ENCODE measurements at places on chromosomes 7 and 10. TPM values are rescaled to one million over a fixed set of nuclear protein-coding genes. Genes with fewer than 3 reads are reported as not detected.
A peak's percentile ranks its signal among the peaks of the same experiment; 100 is the strongest.

The REEP3 gene
- polyA plus RNA-seq: 12.4 TPM

The DLX6 gene
- polyA plus RNA-seq: not detected

The OGDHL gene
- 0.26 TPM for polyA plus RNA-seq

The SPAG6 gene
- 6.5 TPM for polyA plus RNA-seq

The MSMB gene
- not detected for polyA plus RNA-seq

The TWIST1 gene
- polyA plus RNA-seq: 5.6 TPM

The GSTO2 gene
- polyA plus RNA-seq: 1.1 TPM

The ELAPOR2 gene
- polyA plus RNA-seq: 6.4 TPM

The AP3M1 gene
- polyA plus RNA-seq: 36.6 TPM

The STOX1 gene
- polyA plus RNA-seq: 2.3 TPM

The FZD1 gene
- polyA plus RNA-seq: 11.8 TPM

The CPA4 gene
- polyA plus RNA-seq: 1.9 TPM

DNA sequence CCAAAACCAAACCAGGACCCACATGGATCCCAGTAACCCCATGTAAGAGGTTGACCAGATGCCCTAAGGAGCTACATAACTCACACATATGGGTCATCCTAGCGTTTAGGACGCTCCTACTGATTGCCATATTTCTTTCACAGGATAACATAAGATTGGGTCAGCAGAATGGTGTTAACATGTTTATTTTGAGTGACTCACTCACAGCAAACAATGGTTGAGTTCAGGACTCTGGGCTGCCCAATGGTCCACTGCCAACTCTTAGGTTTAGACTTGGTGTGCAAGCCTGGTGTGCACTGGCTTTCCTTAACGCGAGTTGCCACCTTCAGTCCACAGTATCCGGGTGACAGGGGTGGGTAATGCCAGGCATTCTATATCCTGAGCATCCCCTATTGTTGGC is 211.5 kb downstream of the GPAM start:
- DNase-seq: no peak

DNA sequence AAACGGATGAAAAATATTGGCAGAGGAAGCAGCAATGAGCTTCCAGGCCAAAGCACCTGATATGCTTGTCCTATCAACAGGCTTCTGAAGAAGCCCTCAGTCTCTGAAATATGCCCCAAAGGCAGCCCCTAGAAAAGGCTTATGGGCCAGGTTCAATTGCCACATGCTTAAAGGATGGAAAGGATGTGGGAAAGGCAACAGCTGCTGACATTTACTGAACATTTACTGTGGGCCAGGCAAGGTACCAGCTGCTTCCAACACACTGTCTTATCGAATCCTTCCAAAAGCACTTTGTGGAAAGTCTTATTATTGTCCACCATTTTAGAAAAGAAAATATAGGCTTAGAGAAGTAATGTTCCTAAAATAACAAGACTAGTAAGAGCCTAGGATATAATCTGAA is 56.5 kb downstream of the DOCK4 start:
- DNase-seq: no peak

DNA sequence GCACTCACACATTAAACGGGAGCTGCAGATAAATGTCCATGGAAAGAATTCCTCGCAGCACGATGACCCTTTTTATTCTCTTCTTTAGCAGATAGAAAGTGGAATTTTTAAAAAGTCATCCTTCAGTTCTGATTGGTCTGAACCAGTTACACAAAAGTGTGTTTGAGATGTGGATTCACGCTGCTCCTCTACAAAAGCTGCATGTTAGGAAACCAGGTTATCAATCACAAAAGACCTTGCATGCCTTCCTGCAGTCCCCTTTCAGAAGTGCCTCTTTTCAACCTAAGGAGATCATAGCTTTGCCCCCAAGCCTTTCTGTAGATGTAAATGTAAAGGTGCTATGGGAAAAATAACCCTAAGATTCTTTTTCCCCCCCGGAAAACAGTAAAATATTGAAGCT is 299.7 kb downstream of the PLXDC2 start:
- DNase-seq: no peak

- DNase-seq: no peak
These were observed 10.6 kb upstream of the GIMAP4 start for GRCh38 chr7:150556521-150557138.

DNA sequence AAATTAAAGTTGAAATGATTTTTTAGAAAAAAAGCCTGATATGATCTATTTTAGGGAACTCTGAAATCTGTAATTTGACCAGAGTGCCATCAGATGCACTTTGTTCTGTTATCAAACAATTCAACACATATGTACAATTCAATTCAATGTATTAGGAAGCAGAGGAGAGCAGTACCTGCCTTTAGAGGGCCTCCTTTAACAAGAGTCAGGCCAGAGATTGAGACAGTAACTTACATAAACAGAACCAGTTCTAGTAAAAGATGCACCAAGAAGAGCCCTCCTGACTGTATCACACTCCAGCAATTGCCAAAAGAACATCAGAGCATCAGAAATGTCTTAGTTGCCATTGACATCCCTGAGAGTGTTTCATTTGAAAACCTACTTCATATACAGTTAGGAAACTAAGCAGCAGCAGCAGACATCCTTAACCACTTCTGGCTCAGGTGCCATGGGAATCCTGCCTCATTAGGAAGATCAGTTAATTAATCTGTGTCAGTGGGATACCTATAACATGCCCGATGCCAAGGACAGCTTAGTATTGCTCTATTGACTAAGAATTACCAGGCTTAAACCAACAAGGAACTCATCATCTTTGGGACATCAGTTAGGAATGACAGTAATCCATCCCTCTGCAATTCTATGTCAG is 1222.6 kb upstream of the LRRN3 start:
- DNase-seq: no peak

DNA sequence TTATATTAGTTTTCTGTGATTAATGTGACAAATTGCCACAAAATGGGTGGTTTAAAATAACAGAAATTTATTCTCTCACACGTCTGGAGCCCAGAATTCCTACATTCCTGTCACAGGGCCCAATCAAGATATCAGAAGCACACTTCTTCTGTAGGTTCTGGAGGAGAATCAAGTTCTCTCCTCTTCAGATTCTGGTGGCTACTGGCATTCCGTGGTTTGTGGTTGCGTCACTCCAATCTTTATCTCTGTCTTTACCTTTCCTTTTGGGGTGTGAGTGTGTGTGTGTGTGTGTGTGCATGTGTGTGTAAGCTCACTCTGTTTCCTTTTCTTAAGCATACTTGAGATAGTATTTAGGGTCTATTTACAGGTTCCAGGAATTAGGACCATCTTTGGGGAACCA is 115.5 kb upstream of the DKK1 start:
- DNase-seq: no peak

DNA sequence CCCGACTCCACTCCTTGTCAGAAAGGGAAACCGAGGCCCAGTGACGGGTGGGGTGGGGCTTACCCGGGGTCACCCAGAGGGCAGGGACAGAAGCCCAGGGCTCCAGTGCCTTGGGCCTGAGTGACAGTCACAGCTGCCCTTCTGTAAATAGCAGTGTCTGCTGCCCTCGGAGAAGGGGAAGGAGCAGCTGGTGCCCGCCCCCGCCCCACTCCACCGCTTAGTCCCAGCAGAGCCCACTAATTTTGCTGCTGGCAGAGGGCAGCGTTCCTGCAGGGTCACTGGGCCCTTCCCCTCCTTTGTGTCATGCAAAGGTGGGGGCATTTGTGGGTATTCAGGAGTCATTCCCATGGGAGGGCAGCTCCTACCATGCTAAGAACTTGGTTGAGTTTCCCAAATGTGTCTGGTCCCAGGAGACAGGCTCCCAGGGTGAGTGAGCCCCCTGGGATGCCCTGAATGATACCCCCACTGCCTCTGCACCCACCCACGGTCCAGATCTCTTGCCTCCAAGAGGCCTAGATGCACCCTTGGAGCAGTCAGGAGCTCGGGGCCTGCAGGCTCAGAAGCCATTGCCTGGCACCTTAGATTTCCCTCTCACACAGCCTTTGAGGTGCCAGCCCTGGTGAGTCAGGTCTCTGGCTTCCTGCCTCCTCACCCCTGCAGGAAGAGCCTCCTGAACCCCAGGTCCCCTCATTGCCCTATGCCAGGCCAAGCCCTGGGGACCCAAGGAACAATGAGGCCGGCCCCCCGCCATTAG is 17.2 kb downstream of the SH2B2 start:
- peak; percentile 73 for DNase-seq

- no peak for DNase-seq
These were observed 18.1 kb downstream of the IL2RA start for GRCh38 chr10:6044060-6044459.

GRCh38 chr7:131285556-131285955 is 42.1 kb upstream of the MKLN1 start:
- DNase-seq: no peak

- DNase-seq: no peak
These were observed 166.9 kb upstream of the SLC13A1 start for GRCh38 chr7:123366626-123367025.

GRCh38 chr7:21746949-21747348 is 198.8 kb downstream of the CDCA7L start:
- DNase-seq: no peak

- DNase-seq: no peak
These were observed 29.7 kb downstream of the CCDC6 start for GRCh38 chr10:59876695-59877094.

GRCh38 chr10:104253106-104253505 is 1.6 kb upstream of the GSTO1 start:
- no peak for DNase-seq

DNA sequence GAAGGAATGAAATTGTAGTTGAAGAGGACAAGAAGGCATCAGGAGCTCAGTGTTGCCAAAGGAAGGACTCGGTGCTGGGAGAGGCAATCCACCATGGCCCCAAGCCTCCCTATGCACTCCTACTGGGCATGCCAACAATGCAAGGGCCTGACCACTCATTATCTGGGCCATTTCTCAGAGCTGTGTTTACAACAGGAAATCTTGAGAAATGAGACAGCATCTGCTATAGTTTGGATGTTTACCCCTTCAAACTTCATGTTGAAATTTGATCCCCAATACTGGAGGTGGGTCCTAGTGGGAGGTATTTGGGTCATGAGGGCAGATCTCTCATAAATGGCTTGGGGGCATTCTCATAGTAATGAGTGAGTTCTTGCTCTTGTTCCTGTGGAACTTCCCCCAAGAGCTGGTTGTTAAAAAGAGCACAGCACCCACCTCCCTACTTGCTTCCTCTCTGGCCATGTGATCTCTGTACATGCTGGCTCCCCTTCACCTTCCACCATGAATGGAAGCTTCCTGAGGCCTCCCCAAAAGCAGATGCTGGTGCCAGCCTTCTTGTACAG is 50.8 kb upstream of the AOAH start:
- no peak for DNase-seq

DNA sequence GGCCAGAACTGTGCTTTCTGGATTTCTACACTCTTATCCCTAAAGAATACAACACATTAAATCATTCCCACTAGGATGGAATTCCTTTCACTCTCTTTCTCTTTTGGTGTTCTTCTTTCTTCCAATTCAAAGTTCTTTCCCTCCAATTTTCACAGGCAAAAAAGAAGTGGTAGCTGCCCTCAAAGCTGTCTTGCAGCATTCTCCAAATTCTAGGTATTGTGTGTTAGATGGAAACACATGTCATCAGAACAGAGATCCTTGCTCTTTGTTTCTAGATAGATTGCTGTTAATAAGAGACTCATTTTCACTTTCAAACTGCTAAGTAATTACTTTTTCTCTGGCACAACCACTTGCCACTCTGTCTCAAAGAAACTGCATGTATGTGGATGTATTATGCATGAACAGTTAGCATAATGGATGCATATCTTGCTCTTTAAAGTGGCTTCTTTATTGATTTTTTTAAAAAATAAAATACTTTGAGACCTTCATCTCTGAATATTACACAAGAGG is 31.0 kb downstream of the SHTN1 start:
- no peak for DNase-seq

DNA sequence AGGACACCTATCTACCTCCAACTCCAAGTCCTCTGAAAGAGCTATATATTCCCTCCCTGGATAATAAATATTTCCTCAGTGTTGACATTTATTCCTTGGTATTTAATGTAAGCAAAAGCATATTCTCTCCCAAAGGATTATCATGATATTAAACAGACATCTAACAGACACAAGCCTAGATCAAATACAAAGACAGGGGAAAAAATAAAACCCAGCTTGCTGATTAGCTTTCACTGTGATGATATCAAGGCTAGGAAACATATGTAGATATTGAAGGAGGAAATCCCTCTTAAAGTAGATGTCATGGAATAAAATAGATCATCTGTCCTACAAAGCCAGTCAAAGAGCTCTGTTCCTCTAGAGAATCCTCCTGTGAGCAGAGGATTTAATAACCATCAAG is 95.2 kb downstream of the CRPPA start:
- DNase-seq: no peak

DNA sequence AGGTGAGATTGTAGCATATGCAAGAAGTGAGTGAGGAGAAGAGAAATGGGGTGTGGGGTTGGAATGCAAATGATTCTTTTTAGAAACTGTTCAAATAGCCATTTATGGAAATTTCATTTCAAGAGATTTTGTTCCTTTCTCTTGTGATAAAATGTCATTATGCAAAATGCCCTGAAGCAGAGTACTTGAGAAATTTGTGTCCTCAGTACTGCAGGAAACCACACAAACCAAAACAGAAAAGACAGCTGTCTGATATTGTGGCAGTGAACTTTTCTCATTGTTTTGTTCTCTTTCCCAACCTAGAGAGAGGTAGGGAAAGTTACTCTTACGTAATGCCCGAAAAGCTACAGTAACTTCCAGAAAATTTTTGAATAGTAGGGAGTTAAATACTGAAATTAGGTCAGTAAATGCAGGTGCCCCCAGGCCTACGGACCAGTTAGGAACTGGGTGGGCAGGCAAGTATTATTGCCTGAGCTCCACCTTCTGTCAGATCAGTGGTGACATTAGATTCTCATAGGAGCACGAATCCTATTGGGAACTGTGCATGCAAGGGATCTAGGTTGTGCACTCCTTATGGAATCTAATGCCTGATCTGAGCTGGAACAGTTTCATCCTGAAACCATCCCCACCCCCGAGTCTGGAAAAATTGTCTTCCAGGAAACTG is 34.0 kb downstream of the DLD start:
- no peak for DNase-seq

DNA sequence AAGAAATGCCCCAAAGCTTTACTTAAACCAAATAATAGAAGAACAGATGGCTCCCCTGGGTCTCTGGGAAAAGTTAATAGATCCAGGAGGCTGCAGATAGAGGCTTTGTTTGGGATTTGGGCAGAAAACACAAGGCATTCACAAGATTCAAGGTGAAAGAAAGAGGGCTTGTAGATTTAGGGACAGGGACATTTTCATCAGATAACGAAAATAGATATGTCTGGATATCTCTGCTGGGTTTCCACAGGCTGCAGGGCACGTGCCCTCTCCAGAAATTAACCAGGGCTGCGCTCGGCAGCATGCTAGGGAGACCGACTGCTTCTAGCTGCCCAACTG is 14.9 kb downstream of the CARD11 start:
- DNase-seq: no peak

Measured in hindlimb muscle (tissue), 1 donor.